ELR (cell line): ENCODE measurements at places on chromosomes 7 and 10.
A peak's percentile ranks its signal among the peaks of the same experiment; 100 is the strongest.

GRCh38 chr10:35452171-35452570, 115.9 kb downstream of the CCNY start:
- DNase-seq = no peak

- DNase-seq = no peak
Measured at GRCh38 chr7:66301737-66302136, 96.6 kb downstream of the TPST1 start.

DNA sequence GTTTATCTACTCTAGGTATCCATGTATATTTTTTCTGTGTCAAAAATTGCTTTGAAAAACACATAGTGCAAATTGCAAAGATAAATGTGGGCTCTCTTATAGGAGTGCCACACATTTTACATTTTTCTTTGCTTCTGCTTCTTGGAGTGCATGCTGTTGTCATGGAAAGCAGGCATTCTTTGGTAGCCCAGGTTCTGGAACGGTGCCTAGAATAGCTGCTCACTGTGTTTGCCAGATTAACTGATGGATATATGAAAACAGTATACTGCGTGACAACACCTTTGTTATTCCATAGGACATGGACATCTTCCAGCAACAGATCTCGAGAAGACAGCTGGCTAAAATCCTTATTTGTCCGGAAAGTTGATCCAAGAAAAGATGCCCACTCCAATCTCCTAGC, 13.4 kb downstream of the NIPSNAP2 start:
- no peak for DNase-seq

- peak; percentile 38 for DNase-seq
Measured at GRCh38 chr10:131786756-131787605, 113.8 kb upstream of the PPP2R2D start.

DNA sequence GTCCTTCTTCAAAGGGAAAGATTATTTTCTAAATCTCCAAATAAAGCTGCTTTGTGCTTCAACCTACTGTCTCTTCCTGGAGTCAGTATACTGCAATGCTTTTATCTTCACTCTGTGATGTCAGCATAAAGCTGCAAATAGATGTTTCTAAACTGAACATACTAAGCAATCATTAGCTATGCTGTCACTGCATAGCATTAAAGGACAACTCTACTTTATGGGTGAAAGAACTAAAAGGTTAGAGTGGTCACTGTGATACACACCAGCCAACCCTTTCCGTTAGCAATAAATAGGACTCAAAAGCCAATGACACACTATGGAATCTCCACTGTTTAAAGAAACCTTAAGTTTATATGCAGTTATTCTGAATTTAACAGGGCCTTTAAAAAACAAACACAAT, 1.8 kb downstream of the CCDC186 start:
- DNase-seq = peak; percentile 17

DNA sequence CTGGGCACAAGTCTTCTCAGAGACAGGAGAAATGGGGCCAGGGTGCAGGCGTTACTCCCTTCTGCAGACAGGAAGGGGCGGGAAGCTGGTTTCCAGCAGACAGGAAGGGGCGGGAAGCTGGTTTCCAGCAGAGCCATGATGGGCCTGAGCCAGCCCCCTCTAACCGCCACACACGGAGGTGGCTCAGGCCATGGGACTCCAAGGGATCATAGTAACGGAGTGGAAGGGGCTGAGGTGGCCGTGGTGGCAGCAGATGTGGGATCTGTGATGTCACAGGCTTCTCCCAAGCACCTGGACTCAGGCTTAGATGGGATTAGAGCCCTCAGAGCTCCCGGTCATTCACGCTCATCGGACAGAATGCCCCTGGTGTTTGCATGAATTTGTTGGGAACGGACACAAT, 177.8 kb downstream of the USP6NL start:
- no peak for DNase-seq

GRCh38 chr7:75663302-75663907, 75.3 kb downstream of the HIP1 start:
- no peak for DNase-seq

GRCh38 chr10:122515588-122516231, 44.8 kb upstream of the DMBT1 start:
- peak; percentile 57 for DNase-seq

DNA sequence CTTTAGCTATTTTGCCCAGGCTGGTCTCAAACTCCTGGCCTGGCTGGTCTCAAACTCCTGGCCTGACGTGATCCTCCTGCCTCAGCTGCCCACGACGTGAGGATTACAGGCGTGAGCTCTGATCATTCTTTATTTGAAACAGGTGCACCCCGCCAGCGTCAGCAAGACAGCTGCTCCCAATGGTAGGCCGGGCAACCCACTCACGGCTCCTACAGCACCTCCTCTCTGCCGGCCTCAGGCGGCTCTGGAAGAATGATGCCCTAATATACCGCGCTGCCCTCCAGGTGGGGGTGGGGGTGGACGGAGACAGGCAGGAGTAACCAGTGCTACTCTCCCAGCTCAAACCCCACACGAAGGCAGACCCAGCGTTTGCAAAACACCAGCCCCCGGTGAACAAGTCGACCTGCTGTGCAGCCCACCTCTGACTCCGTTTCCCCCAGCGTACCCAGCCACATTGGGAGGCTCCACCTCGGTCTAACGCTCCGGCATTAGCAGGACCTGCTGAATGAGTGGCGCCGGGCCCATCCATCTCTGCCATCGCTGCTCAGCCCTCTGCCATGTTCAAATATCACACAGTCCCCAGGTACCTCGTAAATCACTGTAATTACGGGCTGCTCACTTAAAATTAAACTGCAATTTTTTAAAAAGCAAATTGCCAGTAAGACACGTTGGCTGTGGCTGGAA, 148.6 kb downstream of the ELFN1 start:
- DNase-seq = no peak

DNA sequence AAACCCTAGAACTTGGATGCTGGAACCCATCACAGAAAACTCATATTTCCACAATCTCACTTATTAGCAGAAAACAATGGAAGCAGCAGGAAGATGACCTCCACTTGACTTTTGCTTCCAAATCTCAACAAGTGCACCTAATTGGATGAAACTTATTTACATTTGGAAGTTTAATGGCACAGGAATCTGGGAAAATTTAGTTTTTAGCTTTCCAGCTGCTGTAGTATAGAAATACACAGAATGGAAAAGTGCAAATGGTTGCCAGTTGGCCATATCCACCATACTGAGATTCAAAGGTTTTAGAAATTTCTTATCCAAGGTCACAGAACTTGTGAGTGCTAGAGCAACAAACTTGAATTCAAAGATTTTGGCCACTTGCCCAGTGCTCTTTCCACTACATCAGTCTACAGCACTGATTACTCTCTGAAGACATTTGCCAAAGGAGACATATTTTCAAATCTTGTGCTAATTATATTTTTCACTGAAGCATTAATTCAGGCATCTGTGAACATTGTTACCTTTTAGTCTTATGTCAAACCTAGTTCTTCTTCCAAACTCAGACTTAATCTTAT, 9.3 kb upstream of the AHR start:
- no peak for DNase-seq

- no peak for DNase-seq
Measured at GRCh38 chr10:79244841-79245504, 102.3 kb upstream of the PPIF start.

- no peak for DNase-seq
Measured at GRCh38 chr10:105128111-105128510, 487.0 kb downstream of the SORCS3 start.

- DNase-seq = no peak
Measured at GRCh38 chr7:45150199-45150598, 7.4 kb upstream of the RAMP3 start.

GRCh38 chr7:30048582-30048981, 20.4 kb downstream of the PLEKHA8 start:
- DNase-seq = no peak

DNA sequence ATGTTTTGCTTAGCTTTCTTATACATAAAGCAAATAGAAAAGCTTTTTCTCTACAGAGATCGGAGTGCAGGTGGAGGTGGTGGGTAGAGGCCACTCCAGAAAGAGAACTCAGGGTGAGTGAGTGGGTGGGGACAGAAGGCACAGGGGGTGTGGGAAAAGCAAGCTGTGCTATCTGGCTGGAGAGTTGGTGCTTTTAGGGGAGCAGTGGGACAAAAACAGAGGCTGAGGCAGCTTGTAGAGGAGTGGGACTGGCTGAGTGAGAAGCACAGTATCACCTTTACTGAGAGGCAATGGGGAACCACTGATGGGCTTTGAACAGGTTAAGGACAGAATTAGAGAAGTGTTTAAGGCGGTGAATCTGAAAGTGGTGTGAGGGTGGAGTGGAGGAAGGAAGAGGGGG, 275.3 kb downstream of the TCF7L2 start:
- DNase-seq = no peak

DNA sequence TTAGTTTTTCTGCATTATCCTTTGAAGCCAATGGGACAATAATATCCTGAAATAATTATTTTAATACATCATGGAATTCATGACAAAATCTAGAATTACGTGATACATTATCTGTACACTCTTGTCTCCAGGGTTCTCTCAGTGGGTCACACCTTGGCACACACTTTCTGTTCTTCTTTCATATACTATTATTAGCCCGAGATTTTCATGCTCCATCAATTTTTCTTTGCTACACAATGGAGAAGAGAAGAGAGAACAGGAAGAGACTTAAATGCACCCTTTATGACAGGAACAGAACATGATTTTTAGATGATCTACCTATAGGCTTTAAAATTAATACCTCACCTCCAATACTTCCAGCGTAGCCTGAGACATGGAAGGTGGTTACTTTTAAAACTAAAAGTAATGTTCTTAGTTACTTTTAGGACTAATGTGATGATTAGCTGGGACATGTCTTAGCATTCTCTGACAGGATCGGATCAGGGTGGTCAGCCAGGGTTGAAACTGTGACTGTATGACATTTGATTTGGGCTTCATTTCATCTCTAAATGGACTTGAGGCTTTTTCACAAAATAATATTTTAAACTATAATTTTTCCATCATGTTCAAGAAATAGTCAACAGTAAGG, 148.2 kb upstream of the WNT16 start:
- DNase-seq = no peak

DNA sequence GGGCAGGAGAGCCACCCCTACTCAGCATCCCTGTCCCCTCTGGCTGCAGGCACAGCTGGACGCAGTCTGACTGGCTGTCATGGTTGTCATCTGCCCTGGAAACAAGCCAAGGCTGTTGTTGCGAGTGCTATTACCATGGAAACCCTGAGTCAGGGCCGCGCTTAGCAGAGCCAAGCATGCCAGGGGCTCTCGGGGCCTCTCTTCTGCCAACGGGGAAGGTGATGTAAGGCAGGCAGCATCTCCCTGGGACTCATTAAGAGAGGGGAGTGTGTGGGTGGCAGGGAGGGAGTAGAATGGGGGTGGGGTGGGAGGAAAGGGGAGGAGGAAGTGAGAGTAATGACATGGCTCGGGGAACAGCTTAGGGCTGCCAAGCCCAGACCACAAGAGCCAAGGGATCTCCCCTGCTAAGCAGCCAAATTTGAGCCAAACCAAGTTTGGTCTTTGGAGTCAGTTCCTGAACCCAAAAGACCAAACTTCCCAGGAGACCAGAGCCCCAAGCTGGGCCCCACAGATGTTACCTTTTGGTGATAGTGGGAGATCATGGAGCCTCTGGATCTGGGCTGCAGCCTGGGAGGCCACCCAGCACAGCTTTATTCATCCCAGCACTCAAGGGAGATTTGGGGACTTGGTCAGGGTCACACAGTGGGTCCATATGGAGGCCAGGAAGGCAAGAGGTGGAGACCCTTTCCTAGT, 67.6 kb downstream of the TMEM130 start:
- peak; percentile 40 for DNase-seq

GRCh38 chr7:71860572-71860971, 551.6 kb downstream of the CALN1 start:
- no peak for DNase-seq

GRCh38 chr10:45425621-45426563, 51.9 kb downstream of the ALOX5 start:
- peak; percentile 17 for DNase-seq

GRCh38 chr7:27193335-27194001, 6.4 kb downstream of the HOXA13 start:
- peak; percentile 80 for DNase-seq

- DNase-seq = no peak
Measured at GRCh38 chr7:144534655-144535395, 131.3 kb upstream of the NOBOX start.

DNA sequence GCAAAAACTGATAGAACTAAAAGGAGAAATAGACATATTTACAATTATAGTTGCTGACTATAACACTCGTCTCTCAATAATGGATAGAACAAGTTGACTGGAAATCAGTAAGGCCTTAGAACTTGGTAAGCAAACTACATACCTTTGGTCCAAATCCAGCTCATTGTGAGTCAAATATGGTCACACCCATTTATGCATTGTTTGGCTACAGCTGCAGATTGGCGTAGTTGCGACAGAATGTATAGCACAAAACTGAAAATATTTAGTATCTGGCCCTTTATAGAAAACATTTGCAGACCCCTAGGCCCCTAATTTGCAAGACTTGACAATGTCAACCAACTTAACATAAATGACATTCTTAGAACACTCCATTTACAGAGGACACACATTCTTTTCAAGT, 103.6 kb upstream of the EGR2 start:
- DNase-seq = peak; percentile 62

GRCh38 chr7:121945480-121946236, 72.7 kb downstream of the PTPRZ1 start:
- DNase-seq = peak; percentile 38

GRCh38 chr7:16891338-16891737, 9.6 kb upstream of the AGR3 start:
- peak; percentile 83 for DNase-seq

GRCh38 chr10:42790835-42791234, 8.2 kb downstream of the BMS1 start:
- DNase-seq = no peak

DNA sequence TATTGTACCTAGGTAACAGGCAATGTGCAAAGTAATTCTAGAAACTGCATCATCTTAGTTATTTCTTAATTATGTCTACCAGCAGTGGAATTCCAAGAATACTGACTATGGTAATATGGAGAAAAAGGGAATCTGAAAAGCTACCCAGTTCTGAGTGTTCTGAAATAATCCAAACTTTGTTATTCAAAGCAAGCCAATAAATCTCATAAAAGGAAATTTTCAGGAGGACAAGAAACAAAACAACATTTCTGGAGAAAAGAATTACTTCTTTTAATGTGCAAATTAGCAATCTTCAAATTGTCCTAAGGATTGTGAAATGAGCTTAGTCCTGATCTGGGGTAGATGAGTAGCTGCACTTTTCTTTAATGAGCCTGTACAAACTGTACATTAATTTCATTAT, 88.8 kb downstream of the MYO3A start:
- DNase-seq = no peak

DNA sequence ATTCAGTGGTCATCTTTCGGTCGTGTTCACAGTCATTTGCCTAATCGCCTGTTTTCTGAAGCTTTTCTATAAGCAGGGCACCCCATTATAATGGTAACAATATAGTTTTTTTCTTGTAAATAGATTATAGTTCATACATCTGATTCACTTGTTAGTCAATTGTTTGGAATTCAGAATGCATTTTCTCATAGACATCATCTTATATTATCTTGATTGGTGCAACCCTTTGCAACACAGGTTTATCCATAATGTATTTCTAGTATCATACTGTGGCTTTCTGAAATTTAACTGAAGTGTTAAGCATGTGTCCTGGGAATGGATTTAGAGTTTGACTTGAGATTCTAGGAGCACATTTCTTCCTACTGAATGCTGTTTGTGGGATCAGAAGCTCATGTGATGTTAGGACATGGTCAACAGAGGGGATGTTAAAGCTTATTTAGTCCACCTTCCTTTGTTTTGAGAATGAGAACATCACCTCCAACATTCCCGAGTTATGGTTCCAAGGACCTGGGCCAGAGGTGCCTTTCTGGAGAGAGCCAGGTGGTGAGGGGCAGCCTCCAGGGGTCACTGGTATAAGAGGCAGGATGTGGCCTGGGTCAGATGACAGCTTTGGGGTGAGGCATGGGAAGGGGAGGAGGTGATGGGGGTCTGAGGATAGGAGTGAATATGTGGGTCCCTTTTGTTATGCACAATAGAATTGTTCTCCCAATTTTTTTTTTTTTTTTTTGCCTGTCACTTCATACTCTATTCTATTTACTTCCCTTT, 415.6 kb downstream of the EXOC4 start:
- peak; percentile 61 for DNase-seq
